ENCODE measurements at places on chromosomes 13 and 19.
A peak's percentile ranks its signal among the peaks of the same experiment; 100 is the strongest.

DNA sequence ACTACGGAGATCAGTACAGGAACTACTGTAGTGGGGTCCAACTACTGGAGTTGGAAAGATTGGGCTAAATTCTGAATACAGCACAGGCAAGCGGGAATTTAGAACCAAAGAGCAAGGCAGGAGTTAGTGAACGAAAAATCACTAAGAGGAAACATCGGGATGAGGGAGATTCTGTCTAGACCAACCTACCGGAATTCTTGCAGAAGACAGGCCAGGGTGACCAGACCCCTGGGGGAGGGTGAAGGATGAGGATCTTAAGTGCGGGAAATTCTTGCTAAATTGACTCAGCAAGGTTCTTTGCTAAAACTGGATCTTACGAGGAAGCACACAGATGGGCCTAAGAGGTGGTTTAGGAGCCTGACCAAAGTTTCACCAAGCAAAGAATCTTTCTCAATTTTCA, 13.2 kb upstream of the PSPC1 start:
- ATAC-seq, result no peak

- peak; percentile 83 for ATAC-seq
Measured at GRCh38 chr19:43725468-43725867, 9.6 kb downstream of the IRGC start.

GRCh38 chr19:3178377-3178972, at the start of gene S1PR4:
S1PR4 (plus strand) TSS chr19:3178769; CDS start chr19:3178793, 24 bp downstream.
- ATAC-seq, result peak; percentile 79

- ATAC-seq, result no peak
Measured at GRCh38 chr19:10911579-10912363, 16.7 kb downstream of the YIPF2 start.

DNA sequence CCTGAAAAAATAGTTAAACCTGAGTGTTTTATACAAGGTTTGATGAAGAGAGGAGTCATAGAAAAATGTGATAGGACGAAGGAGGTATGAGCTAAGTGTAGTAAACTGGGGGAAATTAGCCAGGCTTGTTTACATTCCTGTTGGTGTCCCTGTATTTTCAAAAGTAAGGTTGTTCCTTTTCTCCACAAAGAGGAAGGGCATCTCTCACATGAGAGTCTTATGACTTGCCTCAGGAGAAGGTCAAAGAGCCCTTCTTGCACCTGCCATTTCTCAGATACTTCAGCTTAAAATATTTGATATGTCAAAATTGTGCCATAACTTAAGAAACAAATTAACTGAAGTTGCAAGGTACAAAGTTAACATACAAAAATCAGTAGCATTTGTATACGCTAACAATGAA, 3.6 kb upstream of the N4BP2L2 start:
- no peak for ATAC-seq

DNA sequence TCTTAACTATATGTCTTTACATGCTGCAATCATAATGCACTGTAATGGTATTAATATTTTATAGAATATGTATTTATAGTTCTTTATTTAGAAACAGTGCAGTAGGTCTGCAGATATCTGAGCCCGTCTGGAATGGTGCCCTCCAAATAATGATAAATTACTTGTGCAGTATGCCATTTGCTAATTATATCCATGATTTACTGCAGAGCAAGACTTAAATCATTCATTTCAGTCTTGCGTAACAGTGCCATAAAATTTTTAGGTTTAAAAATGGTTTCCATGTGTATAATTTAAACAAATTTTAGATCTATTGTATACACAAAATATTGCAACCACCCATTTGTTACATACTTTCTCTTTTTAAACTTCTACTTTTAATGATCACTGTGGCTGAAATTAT, 175.1 kb downstream of the ZNF536 start:
- ATAC-seq, result no peak

DNA sequence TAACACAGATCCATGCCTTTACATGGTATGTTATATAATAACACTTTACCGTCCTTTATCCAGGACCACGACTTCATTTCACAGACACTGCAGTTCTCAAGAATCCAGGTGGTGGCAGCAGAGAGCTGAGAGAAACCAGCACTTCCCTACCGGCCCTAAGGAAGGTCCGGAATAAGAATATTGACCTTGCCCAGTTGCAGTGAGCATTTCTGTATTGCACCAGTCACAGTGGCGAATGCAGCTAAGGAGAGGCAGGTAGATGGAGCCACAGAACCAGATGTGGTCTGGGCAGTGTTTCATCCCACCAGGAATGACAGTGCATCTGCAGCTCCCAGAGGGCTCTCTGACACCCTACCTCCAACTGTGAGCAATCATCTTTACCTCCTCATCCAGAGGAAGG, 44.6 kb downstream of the ZNF787 start:
- ATAC-seq, result no peak

DNA sequence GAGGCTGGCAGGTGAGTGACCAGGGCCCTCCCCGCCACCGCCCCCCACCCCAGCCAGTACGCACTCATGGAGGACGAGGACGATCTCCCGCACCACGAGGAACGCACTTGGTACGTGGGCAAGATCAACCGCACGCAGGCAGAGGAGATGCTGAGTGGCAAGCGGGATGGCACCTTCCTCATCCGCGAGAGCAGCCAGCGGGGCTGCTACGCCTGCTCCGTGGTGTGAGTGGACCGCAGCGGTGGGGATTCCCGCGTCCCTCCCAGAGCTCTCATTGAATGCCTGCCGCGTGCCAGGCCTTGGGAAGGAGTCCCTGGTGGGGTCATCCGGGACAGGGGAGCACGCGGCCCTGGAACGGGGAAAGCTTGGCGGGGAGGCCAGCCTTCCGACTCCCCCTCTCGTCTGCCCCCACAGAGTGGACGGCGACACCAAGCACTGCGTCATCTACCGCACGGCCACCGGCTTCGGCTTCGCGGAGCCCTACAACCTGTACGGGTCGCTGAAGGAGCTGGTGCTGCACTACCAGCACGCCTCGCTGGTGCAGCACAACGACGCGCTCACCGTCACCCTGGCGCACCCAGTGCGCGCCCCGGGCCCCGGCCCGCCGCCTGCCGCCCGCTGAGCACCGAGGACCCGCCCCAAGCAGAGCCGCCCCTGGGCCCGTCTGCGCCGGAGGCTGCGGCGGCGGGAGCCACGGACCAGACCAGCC, 4.8 kb upstream of the IFI30 start:
- ATAC-seq, result peak; percentile 7

- ATAC-seq, result peak; percentile 35
Measured at GRCh38 chr13:99657848-99658260, 156.6 kb downstream of the TM9SF2 start.

- no peak for ATAC-seq
Measured at GRCh38 chr19:40348961-40349507, 539 bp downstream of the PLD3 start.

DNA sequence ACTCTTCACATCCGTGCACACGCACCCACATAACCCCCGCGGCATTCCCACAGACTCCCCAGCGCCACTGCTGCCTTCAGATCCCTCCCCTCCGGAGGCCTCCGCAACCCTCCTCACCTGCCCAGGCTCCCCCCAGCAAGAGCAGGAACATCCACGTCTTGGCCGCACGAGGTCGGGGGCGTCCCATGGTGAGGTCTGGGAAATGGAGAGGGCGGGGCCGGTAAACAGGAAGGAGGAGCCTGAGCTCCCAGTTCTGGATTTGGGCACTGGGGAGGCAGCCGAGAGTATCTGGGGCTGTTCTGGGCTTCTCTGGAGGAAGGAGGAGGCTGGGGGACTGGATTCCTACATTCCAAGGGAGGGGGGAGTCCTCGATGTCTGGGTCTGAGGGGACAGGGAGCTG, 423 bp downstream of the KLK8 start:
- ATAC-seq, result no peak

DNA sequence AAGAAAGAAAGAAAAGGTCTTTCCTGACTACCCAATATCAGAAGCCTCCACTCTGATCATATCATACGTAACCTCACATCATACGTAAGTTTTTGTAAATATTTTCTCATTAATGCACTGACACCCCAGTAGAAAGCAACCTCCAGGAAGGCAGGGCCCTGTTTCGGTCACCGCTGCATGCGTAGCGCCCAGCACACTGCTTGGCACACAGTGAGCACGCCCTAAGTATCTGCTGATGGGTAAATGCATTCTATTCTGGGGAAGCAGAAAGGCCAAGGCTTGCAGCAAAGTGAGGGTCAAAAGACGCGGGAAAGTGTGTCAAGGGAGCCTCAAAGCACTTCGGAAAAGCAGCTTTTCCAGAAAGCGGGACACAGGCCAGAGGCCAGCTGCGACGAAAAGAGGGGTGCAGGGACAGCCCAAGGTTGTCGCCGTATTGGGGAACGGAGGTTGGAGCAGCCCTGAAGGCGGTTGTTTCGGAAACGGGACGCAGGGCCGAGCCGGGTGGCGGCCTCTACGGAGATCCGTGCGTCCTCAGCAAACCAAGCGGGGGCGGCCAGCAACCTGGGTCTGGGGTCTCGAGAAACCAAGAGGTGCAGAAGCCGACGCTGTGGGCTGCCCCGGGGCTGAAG, 463 bp downstream of the SUGP1 start:
- no peak for ATAC-seq

DNA sequence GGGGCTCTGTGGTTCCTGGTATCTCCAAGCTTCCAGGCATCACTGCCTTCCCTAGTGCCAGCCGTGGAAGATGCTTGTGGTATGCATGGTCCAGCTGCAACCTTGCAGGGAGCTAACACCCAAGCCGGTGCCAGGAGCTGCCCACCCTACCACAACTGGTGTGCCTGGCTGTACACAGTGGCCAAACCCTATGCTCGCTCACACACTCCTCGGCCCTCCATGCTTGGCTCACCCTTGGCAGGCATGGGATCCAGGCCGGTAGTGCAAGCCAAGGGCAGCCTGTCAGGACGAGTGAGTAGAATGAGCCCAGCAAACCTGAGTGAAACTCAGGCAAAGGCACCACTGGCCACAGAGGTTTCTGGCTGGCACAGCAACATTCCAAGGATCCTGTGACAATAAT, 1676.0 kb downstream of the SLITRK1 start:
- peak; percentile 54 for ATAC-seq

- ATAC-seq, result no peak
Measured at GRCh38 chr13:66446413-66446812, 783.7 kb downstream of the PCDH9 start.

DNA sequence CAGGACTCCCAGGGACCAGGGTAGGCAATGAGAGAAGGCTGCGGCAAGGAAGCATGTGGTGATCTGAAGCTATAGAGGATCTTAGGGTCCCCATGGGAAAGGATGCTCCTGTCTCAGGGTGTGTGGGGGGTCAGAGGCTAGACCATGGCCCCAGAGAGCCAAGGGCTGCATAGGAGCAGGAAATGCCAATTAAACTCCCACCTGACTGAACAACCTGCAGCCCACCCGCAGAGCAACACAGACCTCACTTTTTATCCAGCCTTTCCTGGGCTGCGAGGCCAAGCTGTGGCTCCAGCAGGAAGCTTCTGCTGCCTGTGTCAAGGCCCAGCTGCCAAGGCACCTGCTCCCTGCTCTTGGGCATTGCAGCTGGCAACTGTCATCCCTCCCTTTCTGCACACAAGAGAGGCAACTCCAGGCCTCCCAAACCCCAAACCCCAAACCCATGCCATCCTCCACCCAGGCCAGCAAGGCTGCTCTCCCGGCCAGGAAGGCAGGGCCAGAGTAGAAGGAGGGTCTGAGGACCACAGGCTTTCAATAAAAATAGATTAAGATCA, 290.1 kb downstream of the FOXO1 start:
- ATAC-seq, result no peak

DNA sequence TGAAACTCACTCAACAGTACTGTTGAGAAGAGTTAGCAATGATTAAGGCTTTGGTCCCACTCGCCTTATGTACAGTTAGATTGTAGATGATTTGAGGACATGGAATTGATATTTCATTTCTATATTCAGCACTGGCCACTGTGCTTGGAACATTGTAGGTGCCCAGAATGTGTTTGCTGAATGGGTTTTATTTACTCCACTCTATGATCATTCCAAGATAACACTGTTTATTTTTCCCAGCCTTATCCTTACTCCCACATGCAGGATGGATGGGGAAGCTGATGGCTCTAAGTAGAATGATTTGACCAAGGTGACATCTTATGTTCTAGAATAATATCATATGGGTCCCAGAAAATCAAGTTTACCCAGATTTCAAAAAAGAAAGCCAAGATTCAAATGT, 124.6 kb upstream of the RXFP2 start:
- ATAC-seq, result no peak

DNA sequence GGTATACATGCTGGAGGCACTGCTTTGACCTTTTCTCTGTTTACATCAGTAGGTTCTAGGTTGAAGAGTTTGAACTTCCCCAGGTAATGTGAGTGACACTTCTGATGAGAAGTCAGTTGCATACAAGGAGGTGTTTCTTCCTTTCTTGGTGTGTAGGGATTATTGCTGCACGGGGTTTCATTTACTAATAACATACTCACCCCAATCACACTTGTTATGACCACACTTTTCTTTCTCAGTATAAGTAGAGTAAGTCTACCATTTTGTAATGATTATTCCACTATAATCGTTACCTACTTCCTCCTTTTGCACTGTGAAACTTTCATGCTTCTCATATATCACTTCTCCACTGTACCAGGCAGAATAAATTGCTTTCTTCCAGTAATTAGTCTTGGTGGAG, 138.0 kb downstream of the TNFSF13B start:
- ATAC-seq, result no peak

DNA sequence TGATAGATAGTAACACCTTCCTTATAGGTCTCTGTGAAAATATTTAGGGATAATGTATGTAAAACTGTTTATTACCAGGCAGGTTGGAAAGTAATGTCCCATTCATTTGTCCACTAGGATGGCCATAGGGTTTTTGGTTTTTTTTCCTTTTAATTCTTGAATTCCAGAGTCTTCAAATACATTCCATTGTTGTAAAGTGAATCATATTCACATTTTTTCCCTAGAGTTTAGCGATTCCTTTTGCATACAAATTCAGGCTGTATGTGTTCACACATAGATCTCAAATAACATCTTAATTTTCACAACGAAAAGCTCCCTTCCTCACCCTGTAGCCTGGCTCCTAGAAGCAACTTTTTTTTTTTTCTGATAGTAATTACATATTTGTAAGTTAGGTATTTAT, 1.8 kb upstream of the ZNF557 start:
- no peak for ATAC-seq

DNA sequence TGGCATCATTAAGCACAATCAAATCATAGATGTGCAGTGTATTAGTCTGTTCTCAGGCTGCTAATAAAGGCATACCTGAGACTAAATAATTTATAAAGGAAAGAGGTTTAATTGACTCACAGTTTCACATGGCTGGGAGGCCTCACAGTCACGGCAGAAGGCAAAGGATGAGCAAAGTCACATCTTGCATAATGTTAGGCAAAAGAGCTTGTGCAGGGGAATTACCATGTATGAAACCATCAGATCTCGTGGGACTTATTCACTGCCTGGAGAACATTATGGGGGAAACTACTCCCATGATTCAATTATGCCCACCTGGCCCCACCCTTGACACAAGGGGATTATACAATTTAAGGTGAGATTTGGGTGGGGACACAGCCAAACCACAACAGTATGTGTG, 245.2 kb upstream of the DACH1 start:
- ATAC-seq, result no peak

DNA sequence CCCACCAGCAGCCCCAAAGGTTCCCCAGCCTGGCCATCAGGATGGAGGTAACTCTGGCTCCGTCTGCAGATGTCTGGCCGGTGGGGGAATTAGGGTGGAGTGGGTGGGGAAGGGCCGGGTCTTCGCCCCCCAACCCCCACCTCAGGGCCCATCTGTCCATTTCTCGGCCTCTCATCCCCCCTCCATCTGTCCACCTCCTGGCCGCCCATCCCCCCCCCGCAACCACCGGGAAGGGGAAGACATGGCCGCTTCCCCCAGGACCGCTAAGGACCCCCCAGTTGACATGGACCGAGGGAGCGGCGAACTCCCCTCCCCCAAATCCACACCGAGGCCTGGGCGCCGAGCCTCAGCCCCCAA, 793 bp downstream of the LRFN1 start:
- no peak for ATAC-seq
